ENCODE measurements at places on chromosomes 1 and 21. TPM values are rescaled to one million over a fixed set of nuclear protein-coding genes. Genes with fewer than 3 reads are reported as not detected.

KRTAP7-1 gene
- not detected for total RNA-seq

LRRC3 gene
- total RNA-seq, result 4.0 TPM

SPATA17 gene
- total RNA-seq, result 4.0 TPM

IRF6 gene
- total RNA-seq, result 18.2 TPM

GBP6 gene
- 0.68 TPM for total RNA-seq

LCE1E gene
- total RNA-seq, result not detected

GRCh38 chr1:161932668-161933067 lies 91.0 kb downstream of the OLFML2B start:
- H3K4me1 ChIP-seq, result peaks cover 4% of the 10 kb centered on the region
- H3K27me3 ChIP-seq, result no peaks in the 10 kb centered on the region

GRCh38 chr1:79726911-79727310 lies 720.4 kb upstream of the ADGRL4 start:
- no peaks in the 10 kb centered on the region for H3K27me3 ChIP-seq
- H3K36me3 ChIP-seq, result no peaks in the 10 kb centered on the region
- H3K27ac ChIP-seq, result no peak overlapping the region
- no peaks in the 10 kb centered on the region for H3K4me1 ChIP-seq
- no peak overlapping the region for H3K4me3 ChIP-seq

DNA sequence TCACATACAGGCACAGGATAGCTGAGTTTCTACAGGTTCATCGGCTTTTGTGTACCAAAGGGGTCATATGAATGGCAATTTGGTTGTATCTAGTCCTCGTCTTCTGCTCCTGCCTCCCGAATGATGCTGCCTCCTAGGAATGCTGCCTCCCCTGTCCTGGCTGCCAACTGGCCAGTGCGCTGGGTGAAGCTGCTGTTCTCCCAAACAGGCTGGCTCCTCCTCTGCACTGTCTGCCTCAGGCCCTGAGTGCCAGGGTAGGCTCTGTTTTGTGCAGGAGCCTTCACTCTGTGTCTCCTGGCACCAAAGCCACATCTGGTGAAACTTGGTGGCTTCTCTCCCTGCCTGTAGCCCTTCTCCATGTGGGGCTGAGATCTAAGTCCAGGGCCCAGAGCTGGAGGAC lies 60.3 kb downstream of the RHOU start:
- no peak overlapping the region for H3K4me3 ChIP-seq
- no peaks in the 10 kb centered on the region for H3K36me3 ChIP-seq
- H3K27me3 ChIP-seq, result no peaks in the 10 kb centered on the region
- H3K4me1 ChIP-seq, result peaks cover 9% of the 10 kb centered on the region
- DNase-seq, result no peak

DNA sequence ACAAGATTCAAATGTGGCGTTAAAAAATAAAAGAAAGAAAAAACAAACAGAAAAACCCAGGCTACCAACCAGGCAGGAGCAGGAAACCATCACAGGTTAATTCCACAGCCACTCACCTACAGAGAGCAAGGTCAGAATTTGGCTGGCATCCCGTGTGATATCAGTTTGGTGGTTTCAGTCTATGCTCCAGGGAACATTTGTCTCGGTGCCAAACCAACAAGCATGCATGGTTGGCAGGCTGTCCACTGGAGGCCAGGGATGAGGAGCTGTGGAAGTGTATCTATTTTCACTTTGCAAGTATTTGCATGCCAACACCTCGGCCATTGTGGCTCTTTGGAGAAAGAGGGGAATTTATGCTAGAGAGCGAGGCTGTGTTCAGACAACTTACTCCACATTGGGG lies 53.1 kb upstream of the PROX1 start:
- H3K4me3 ChIP-seq, result no peak overlapping the region
- DNase-seq, result peak; percentile 61
- no peaks in the 10 kb centered on the region for H3K27me3 ChIP-seq
- peaks cover 7% of the 10 kb centered on the region for H3K4me1 ChIP-seq
- no peak overlapping the region for H3K27ac ChIP-seq

DNA sequence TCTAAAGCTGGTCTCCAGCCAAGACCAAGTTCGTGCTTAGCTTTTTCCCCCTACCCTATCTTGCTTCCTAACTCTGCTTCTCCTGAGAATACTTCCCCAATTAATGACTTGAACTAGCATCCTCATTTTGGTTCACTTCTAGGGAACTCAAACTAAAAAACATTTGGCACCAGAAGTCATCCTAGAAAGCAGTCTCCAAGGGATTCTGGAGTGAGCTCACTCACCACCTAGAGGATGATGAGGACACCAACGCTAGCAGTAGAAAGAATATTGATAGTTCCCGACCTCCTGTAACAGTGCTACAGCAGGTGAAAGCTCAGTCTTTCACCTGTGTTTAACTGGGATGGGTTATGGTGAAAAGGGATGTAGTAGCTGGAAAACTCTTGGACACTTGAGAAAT lies 4.7 kb upstream of the PSMB2 start:
- no peaks in the 10 kb centered on the region for H3K27me3 ChIP-seq
- no peaks in the 10 kb centered on the region for H3K4me1 ChIP-seq
- no peak overlapping the region for H3K4me3 ChIP-seq

DNA sequence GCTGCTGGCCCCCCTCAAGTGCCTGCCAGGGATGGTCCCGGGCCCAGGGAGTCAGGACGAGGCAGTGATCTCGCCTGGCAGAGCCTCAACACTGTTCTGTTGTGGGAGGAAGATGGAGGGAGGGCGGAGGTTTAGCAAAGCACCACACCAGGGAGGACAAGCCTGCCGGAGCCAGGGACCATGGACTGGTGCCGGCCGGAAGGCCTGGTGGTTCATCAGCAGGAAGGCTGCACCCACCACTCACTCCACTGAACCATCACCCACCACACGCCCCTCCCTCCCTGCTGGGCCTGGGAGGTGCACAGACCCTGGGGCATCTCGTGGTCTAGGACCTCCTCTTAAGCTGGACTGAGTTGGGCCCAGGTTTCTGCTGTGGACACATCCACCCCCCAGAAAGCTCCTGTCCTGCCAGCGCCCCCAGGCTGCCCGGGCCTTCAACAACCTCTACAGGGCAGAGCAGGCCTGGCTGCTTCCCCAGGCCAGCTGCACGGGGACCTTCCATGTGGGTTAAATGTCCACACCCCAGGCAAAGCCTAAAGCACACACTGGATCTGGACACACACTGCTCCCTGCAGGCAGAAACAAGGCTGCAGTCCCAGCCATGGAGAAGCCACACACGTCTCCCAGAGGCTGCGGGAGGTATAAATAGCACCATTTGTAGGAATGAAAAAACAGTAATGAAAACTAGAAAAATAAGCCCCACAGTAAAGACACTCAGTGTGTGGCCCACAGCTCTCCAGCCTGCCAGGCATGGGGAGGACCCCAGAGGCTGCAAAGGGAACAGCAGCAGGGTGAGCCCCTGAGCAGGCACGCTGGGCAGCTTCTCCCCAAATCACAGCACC lies 10.4 kb upstream of the TMEM240 start:
- peaks cover 11% of the 10 kb centered on the region for H3K36me3 ChIP-seq
- no peaks in the 10 kb centered on the region for H3K4me1 ChIP-seq
- H3K4me3 ChIP-seq, result no peak overlapping the region
- H3K27me3 ChIP-seq, result no peaks in the 10 kb centered on the region

DNA sequence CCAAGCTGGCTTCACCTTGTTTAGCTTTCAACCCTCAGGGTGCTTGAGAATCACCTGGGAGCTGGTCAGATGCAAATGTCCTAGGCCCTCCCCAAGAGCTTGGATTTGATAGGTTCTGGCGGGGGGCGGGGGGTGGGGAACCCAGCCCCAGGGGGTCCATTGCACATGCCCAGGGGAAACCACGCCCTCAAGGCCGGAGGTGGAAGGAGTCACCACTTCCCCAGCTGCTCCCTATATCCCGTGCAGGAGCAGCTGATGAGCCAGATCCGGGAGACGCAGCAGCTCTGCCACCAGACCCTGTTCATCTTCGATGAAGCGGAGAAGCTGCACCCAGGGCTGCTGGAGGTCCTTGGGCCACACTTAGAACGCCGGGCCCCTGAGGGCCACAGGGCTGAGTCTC lies 5.8 kb downstream of the TOR3A start:
- H3K4me3 ChIP-seq, result no peak overlapping the region
- H3K4me1 ChIP-seq, result peaks cover 40% of the 10 kb centered on the region
- H3K27me3 ChIP-seq, result no peaks in the 10 kb centered on the region

- no peak overlapping the region for H3K4me3 ChIP-seq
- H3K27ac ChIP-seq, result no peak overlapping the region
Measured at GRCh38 chr1:35430762-35431161, 126.4 kb downstream of the KIAA0319L start.

GRCh38 chr1:17397910-17398695 lies 26.1 kb downstream of the PADI6 start:
- no peak overlapping the region for H3K4me3 ChIP-seq
- no peaks in the 10 kb centered on the region for H3K4me1 ChIP-seq
- DNase-seq, result no peak
- no peaks in the 10 kb centered on the region for H3K36me3 ChIP-seq
- no peak overlapping the region for H3K27ac ChIP-seq
- H3K27me3 ChIP-seq, result no peaks in the 10 kb centered on the region

GRCh38 chr1:163205513-163205912 lies 2.8 kb upstream of the RGS5 start:
- H3K36me3 ChIP-seq, result no peaks in the 10 kb centered on the region
- no peak overlapping the region for H3K27ac ChIP-seq
- DNase-seq, result no peak
- no peaks in the 10 kb centered on the region for H3K4me1 ChIP-seq
- H3K4me3 ChIP-seq, result no peak overlapping the region
- no peaks in the 10 kb centered on the region for H3K27me3 ChIP-seq

- no peak overlapping the region for H3K27ac ChIP-seq
- H3K27me3 ChIP-seq, result no peaks in the 10 kb centered on the region
- H3K4me1 ChIP-seq, result peaks cover 9% of the 10 kb centered on the region
- H3K36me3 ChIP-seq, result no peaks in the 10 kb centered on the region
- no peak for DNase-seq
Measured at GRCh38 chr1:204872262-204872881, 1.7 kb downstream of the NFASC start.

DNA sequence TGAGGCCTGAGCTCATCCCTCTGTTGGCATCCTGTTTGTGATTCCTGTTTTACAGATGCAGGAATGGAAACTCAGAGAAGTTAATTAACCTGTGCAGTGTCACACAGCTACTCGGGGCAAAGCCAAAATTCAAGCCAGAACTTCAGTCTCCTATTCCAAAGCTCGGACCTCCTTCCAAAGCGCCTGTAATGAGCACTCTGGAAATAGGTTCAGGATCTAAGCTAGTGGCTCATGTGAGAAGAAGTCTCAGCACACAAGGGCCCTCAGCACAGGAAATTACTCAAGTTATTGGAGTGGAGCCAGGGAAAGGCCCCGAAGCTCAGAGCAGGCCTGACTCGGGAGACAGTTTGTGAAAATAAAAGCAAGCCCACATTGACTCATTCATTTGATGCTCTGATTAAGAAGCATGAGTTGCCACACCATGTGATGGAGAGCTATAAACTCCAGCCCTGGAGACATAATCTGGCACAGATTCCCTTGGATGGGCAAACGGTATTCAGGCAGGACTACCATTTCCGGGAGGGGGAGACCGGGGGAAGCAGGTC lies 50.6 kb upstream of the LYST start:
- no peaks in the 10 kb centered on the region for H3K27me3 ChIP-seq
- H3K36me3 ChIP-seq, result no peaks in the 10 kb centered on the region
- peak; percentile 74 for DNase-seq
- H3K27ac ChIP-seq, result peak overlapping the region; percentile 74
- H3K4me1 ChIP-seq, result peaks cover 48% of the 10 kb centered on the region

DNA sequence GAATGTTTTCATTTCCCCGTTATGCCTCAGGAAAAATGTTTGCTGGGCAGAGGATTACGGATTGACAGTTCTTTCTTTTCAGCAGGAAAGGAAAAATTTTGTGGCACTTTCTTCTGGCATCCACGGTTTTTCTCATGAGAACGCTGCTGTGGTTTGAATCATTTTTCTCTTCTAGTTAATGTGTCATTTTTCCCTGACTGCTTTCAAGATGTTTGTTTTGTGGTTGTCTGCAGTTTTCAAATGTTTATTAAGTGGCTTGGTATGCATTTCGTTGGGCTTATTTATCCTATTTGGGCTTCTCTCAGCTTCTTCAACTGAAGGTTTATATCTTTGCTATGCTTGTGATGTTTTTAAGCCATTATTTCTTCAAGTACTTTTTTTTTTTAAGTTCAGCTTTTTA lies 359.0 kb downstream of the RGS7 start:
- no peaks in the 10 kb centered on the region for H3K27me3 ChIP-seq
- no peak overlapping the region for H3K27ac ChIP-seq
- no peak for DNase-seq
- no peaks in the 10 kb centered on the region for H3K36me3 ChIP-seq
- no peaks in the 10 kb centered on the region for H3K4me1 ChIP-seq

GRCh38 chr21:42158846-42159245 lies 60.1 kb upstream of the ABCG1 start:
- peaks cover 1% of the 10 kb centered on the region for H3K4me1 ChIP-seq
- no peak overlapping the region for H3K27ac ChIP-seq

DNA sequence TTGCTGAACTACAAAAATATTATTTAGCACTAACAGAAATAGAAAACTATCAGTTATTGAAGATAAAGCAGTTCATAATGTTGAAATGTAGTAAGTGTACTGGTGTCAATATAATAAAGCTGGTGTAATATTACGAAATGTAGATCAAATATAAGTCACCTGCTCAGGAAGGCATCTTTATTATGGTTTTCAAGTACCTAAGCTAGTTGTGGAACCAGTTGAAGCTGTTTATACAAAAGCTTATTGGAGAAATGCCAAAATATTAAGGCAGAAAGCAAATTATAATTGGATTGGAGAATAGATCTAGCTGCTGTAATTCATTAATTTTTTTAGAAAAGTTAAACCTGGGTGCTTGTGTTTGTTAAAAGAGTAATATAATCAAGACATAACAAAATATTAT lies 6.2 kb upstream of the MARK1 start:
- no peak for DNase-seq
- no peaks in the 10 kb centered on the region for H3K4me1 ChIP-seq
- no peak overlapping the region for H3K27ac ChIP-seq
- H3K27me3 ChIP-seq, result peaks cover 7% of the 10 kb centered on the region

DNA sequence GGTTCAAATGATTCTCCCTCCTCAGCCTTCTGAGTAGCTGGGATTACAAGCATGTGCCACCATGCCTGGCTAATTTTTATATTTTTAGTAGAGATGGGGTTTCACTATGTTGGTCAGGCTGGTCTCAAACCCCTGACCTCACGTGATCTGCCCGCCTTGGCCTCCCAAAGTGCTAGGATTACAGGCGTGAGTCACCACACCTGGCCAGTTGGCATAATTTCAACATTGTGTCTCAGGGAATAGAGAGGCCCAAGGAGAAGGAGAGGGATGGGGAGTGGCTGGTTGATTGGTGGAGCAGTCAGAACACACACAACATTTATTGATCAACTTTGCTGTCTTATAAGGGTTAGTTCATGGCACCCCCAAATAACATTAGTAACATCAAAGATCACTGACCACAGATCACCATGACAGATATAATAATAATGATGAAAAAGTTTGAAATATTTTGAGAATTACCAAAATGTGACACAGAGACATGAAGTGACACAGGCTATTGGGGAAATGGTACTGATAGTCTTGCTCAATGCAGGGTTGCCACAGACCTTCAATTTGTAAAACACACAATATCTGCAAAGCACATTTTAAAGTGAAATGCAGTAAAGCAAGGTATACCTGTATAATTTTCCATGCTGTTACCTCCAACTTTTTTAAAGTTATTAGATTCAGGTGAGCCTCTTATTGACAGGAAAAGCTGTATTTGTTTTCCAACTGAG lies 15.8 kb upstream of the CYB5R1 start:
- H3K27ac ChIP-seq, result no peak overlapping the region
- H3K36me3 ChIP-seq, result no peaks in the 10 kb centered on the region

Data from lower lobe of right lung (tissue), 2 donors.